ENCODE measurements at places on chromosomes 4 and X.

DNA sequence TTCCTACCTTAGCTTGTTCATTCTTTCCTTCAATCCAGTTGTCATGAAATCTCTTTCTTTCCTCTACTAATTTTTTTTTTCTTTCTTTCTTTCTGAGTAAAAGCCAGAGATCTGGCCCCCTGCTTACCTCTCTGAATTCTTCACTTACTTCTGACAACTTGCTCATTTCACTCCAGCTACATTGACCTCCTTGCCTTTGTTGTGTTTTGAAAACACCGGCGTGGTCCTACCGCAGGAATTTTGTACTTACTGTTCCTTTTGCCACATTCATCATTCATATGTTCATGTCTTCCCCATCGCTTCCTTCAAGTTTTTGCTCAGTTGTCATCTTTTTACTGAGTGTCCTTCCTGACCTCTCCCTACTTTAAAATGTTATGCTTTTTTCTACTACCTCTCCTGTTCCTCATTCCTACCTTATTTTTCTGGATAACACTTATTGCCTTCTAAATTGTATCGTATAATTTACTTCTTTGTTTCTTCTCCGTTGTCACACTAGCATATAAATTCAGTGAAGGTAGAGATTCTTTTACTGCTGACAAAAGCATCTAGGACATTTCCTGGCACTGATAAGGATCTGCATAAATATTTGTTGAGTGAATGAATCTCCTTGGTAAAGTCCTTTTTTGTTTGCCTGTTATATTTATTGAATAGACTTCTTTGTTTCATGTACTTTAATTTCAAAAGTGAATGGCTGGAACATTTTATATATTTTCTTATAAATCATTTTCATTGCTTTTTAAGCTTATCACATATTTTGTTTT is 74.4 kb downstream of the NFKB1 start:
- no peak for DNase-seq

GRCh38 chr4:107453987-107454386 is 266.0 kb downstream of the PAPSS1 start:
- DNase-seq: no peak

DNA sequence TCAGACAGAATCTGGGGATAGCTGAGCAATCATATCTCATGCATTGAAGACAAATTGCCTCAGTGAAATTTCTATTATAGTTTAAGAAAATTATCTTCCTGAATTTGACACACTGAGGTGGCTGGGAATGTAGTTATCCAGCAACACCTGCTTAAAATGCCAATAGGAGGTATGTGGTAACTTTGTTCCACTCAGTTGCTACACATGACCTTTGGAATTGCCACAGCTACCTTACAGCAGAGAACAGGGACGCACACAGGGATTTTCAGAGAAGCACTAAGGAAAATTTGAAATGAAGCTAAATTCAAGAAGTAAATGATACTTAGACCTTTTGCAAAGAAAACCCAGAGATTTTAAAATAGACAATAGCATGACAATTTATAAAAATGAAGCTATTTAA is 264.6 kb downstream of the IL1RAPL1 start:
- DNase-seq: no peak

- DNase-seq: no peak
These were observed 307.6 kb upstream of the NOCT start for GRCh38 chr4:138707746-138708677.

- DNase-seq: no peak
These were observed 46.0 kb downstream of the FNIP2 start for GRCh38 chr4:158814636-158815330.

DNA sequence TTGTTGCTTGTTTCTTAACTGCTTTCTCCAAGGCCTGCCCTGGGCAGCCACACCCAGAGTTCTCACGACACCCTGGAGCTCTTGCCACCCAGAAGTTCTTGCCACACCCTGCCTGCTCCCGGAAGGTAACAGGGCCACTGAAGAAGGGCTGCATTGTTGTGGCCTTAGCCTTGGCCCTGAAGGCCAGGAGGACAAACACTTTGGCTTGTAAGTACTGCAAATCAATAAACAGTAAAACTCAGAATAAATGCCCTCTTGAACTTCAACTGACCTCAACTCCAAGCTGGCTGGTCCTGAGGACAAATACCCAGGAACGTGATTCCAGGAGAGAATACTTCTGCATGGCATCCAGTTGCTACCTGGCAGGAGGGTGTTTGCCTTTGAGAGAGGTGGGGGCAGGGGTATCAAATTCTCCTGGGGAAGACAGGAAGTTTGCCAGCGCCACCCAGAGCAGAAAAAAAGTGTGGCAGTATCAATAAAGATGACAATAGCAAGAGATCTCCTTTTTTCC is 54.1 kb downstream of the TLR10 start:
- DNase-seq: no peak

- no peak for DNase-seq
These were observed 860.0 kb upstream of the POU3F4 start for GRCh38 chrX:82648062-82648461.
